ENCODE measurements at places on chromosomes 12 and 14.

- DNase-seq = no peak
These were observed 427.2 kb downstream of the TMTC2 start for GRCh38 chr12:83113945-83114344.

DNA sequence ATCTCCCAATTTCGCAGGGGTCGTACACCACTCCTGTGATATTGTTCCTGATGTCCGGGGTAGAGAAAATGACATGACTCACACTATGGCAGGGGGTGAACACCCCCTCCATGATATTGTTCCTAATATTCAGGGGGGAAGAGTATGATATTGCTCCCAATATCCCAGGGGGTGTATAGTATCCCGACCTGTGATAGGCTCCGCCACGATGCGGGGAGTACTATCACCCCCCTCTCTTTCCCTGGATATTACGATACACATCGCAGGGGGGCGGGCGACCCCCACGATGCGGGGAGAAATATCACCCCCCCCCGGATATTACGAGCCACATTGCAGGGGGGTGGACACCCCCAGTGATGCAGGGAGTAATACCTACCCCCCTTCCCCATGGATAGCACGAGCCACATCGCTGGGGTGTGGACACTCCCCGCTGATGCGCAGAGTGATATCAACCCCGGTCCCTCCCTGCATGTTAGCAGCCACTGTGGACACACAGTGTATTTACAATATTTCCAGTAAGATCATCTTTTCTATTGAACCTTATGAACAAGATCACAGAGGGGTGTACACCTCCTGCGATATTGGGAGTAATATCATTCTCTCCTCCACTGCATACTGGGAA lies 17.7 kb downstream of the SMIM41 start:
- no peak for DNase-seq

DNA sequence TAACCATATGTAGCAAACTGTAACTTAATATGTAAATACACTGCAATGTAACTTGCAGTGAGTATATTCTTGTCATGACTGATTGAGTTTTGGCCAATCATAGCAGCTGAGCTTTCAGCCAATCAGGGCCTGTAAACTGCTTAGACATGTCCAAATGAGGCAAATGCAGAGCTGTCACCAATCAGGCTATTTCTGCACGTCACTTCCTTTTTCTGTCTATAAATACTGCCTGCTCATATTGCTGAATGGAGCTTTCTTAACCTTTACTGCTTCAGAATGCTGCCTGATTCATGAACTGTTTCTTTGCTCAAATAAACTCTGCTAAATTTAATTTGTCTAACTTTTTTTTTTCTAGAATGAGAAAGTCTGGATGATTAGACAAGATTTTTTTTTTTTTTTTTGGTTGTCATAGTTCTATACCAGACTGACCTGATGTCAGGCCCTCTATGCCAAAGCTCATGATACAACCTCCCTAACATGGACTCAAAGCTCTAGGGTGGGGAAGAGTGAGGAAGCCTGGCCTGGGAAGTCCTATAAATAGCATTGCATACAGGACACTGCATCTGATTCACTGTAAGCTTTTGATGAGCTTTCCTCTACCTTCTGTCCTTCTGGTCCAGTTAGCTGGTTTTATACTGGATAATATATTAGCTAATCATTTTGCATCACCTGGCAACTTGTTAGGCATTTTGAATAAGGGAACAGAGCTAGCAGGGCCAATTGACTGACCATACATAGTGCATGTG lies 12.0 kb downstream of the MGP start:
- DNase-seq = no peak

GRCh38 chr12:106321139-106321850 lies 18.8 kb downstream of the TCP11L2 start:
- no peak for DNase-seq

GRCh38 chr14:34873589-34874385 lies 1.4 kb downstream of the BAZ1A start:
- peak; percentile 87 for DNase-seq

DNA sequence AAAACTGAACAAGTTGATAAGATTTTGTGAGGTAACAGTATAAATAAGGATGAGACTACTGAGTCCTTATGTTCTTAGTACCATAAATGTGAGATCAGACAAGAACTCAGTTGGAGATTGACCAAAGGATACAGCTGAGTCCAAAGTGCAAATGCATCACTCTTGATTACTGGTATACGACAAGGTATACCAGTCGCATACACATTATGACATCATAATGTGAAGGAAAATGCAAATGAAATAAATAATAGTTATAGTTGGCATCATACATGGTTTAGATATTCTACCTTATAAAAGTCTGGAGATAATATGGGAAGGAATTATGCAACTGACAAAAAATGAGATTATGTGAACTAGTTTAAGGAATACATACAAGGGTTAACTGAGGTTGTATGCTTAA lies 476.3 kb upstream of the STXBP6 start:
- no peak for DNase-seq

DNA sequence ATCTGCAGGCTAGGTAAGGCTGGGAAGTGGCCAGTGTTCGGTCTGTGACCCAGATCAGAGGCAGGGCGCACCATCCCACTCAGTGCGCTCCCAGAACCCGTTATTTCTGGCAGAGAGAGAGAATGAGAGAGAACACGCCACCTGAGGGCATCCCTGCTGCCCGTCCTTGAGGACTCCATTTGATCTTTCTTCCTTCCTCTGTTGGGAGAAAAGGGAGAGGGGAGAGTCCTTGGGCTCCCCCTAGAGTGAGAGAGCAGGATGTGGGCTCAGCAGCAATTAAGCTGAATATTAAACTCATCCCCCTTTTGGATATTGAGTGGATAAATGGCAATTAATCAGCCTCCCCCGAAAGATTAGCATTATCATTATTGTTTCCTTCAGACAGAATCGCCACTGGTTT lies 70.6 kb downstream of the IFT43 start:
- DNase-seq = no peak

GRCh38 chr12:5511644-5512600 lies 80.0 kb downstream of the NTF3 start:
- DNase-seq = no peak

GRCh38 chr12:12693111-12693671 lies 2.8 kb downstream of the GPR19 start:
- DNase-seq = no peak

- DNase-seq = no peak
These were observed 33.3 kb downstream of the ITPR2 start for GRCh38 chr12:26799741-26800140.

DNA sequence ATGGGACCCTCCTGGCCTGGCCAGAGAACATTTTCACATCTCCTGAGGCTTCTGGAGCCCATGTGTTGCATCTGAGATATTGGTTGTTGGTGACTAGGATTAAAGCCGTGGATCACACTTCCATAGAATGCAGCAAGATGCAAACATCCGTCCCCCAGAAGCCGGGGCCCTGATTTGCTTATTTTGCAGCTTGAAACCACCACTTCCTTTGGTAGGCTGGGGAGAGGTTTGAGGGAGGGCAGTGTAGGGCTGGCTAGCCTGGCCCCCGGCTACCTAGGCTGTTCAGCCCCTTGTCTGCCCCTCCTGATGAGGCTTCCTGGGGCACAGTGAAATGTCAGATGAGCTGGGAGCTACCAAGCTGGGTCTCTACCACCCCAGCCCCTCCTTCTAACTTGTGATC lies 209.7 kb upstream of the PWP1 start:
- DNase-seq = no peak

- no peak for DNase-seq
These were observed 28.9 kb downstream of the PNMA1 start for GRCh38 chr14:73685328-73685727.

- DNase-seq = no peak
These were observed 34.2 kb downstream of the DTX1 start for GRCh38 chr12:113090740-113091139.

DNA sequence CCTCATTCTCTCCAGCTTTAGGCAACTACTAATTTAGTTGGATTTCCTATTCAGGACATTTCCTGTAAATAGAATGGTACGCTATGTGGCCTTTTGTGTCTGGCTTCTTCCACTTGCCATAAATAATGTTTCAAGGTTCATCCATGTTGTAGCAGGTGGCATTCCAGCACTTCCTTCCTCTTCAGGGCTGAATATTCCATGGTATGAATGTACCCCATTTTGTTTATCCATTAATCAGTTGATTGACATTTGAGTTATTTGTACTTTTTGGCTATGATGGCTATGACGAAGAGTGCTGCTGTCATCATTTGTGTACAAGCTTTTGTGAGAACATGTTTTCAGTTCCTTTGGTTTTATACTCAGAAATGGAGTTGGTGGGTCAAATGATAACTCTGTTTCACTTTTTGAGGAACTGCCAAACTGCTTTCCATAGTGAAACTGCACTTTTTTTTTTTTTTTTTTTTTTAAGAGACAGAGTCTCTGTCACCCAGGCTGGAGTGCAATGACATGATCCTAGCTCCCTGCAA lies 6.5 kb upstream of the CDK2AP1 start:
- DNase-seq = no peak

GRCh38 chr14:45201905-45202304 lies 51.1 kb downstream of the MIS18BP1 start:
- DNase-seq = no peak

GRCh38 chr12:3138941-3139511 lies 61.8 kb downstream of the TSPAN9 start:
- DNase-seq = no peak

Data from NCI-H345 (cell line).